GM12864 (cell line): ENCODE measurements at places on chromosomes 12 and 14.

DNA sequence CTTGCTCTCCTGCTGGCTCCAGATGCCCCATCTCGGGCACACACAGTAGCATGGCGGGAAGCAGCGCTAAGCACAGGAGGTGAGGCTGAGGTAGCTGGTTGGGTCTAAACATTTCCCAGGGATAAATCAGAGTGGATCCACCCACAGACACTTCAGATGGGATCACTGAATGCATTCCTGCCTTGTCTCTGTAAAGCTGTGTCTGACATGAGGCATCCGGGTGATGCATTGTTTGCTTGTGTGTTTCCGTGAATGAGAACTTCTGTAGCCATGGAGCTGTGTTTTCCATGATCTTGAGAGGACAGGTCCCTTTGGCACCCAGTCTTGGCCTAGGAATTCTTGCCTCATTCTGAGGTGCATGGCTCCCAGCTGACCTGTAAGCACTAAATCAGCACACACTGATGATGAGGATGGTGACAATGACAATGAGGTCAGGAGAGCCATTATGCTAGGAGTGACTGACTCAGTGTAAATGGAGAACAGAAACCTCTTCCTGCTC is 6.7 kb upstream of the KRT75 start:
- DNase-seq = no peak

- no peak for DNase-seq
Measured at GRCh38 chr12:18145924-18146323, 55.9 kb upstream of the RERGL start.

GRCh38 chr12:12979126-12979525 is 20.9 kb downstream of the HEBP1 start:
- no peak for DNase-seq

- DNase-seq = no peak
Measured at GRCh38 chr14:105060751-105061427, 4.3 kb downstream of the GPR132 start.

GRCh38 chr12:63318933-63319332 is 167.9 kb upstream of the AVPR1A start:
- DNase-seq = no peak

GRCh38 chr12:125944446-125944845 is 879.2 kb downstream of the AACS start:
- no peak for DNase-seq

DNA sequence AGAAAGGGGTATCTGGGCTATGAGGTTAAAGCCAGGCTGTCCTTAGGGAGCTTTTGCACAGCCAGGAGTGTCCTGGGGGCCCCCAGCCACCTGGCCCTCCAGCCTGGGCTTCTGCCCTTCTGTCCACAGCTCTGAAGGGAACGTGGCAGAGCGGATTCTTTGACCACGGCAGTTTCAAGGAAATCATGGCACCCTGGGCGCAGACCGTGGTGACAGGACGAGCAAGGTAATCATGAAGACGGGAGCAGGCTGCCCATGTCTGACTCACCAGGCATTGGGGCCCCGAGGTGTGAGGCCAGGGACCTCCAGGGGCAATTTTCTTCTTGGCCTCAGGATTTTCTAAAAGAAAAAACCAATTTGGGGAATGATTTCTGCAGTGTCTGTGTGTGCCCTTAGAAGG is 53.1 kb downstream of the FOXN4 start:
- no peak for DNase-seq

DNA sequence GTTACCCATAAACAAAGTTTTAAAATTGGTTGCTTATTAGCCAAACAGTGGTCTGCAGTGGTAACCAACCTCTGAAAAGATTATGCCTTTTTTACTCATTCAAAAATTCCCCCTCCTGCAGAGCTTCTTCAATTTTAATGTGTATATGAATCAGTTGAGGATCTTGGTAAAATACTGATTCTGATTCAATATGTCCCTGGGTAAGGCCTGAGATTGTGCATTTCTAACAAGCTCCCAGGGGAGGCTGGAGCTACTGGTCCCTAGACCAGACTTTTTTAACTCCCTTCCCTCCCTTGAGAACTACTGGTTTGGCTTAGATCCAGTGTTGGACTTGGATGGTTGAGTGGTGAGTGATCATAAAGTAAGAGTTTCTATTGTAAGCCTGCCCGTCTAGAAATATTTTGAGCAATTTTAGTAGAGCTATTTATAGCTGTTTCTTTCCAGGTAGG is 90.2 kb downstream of the FUT8 start:
- DNase-seq = no peak

DNA sequence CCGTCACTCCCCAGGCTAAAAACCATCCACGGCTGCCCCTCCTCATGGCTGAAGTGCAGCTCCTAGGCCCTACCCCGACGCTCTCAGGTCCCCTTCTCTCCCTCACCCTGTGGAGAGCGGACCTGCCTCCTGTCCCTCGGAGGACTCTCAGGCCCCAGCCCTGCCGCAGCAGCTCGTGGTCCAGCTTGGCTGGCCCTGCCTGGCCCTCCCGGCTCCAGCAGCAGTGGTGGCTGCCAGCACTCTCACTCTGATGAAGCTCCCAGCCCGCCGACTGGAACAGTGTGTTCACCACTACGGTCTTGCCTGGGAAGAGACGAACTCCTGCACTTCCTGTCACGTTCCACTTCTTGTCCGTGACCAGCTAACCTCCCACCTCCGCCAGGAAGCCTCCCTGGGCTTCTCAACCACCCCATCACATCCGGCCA is 11.1 kb downstream of the BAG5 start:
- DNase-seq = no peak

DNA sequence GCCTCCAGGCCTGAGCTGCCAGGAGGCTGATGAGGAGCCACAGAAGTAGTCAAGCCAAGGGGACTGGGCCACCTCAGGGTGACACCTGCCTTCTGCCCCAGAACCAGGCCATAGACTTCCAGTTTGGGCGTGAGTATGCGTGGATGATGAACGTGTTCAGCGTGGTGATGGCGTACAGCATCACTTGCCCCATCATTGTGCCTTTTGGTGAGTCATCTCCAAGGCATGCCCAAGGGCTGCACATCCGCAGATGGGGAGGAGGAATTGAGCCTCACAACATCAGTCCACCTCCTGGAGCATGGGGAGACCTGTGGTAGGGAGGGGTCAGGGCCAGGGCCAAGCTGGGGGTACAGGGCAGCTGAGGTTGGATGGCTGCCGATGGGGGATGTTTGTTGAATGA is 22.3 kb downstream of the NGB start:
- DNase-seq = no peak

DNA sequence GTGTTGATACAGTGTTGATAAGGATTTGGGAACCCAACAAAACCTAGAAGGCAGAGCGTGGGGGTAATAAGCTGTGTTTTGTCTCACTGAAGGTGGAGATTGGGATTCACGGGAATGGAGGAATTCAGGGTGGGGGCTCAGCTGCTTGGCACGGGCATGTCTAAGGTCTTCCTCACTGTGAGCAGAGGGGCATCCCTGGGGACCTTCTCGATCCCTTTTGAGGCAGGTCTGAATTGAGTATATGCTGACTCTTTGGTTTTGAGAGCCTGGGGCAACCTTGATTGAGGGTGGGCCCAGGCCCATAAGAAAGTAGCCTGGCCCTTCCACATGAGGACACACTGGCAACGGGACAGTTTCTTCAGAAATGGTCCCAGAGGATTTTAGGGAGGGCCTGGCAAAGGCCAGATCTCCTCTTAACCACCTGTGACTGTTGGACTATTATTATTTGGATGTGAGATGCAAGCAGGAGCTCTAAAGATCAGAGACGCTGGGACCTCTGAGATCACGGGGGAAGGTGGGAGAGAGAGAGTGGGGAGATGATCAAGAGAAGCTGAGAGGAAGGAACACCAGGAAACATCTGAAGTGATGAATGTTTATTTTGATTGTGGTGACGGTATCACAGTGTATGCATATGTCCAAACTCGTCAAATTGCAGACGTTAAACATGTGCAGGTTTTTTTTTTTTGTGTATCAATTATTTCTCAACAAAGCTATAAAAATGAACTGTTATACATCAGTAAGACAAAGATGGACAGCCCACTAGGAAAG is 48.4 kb downstream of the SMIM41 start:
- no peak for DNase-seq

DNA sequence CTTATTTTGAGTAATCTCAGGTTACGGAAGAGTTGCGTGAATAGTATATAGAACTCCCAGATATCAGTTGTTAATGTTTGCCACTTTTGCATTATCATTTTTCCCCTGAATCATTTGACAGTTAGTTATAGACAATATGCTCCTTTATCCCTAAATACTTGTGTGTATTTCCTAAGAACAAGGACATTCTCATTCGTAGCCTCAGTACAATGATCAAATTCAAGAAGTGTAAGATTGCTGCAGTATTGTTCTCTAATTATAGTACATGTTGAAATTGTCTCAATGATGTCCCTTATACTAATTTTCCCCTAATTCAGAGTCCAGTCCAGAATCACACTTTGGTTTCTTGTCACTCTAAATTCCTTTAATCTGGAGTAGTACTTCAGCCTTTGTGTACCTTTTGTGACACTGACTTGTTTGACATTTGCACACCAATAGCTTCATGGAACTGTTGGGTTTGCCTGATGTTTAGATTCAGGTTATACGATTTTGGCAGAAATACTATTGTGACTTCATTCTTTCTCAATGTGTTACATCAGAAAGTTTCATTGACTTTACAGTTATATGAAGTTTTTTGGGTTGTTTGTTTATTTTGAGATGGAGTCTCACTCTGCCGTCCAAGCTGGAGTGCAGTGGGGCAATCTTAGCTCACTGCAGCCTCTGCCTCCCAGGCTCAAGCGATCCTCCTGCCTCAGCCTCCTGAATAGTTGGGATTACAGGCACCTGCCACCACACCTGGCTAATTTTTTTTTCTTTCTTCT is 13.1 kb downstream of the DYNC1H1 start:
- no peak for DNase-seq

- no peak for DNase-seq
Measured at GRCh38 chr12:51975196-51975595, 23.7 kb downstream of the ACVR1B start.

DNA sequence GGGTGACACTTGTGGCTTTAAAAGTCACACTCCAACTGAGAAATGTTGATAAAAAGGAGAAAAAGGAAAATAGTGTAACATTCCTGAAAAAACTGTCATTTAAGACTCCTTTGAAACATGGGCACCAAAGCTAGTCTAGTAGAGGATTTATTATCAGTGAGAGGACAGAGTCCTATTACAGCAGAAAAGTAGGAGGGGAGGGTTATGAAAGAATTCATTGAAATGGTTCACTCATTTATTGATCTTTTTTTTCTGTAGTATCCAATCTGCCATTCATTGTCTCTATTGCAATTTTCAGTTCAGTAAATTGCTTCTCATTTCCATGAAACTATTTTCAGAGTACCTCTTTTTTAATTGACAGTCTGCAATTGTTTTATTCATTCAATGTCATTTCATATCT is 25.4 kb downstream of the PPM1A start:
- DNase-seq = no peak

DNA sequence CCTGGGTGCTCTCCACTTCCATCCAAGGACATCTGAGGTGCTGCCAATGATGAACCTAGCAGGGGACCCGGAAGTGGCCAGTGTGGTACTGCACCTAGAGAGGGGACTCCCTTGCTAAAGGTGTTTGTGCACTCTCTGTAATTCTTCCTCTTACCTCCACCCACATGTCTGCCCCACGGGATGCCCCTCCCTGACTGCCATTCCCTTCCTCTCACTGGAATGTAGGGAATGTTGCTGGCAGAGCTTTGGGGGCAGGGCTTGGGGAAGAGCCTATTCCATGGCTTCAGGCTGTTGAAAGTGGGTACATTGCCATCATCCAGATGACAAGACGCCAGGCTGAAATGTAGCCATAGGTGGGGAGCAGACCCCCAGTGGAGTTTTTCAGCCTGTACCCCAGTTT is 153.2 kb downstream of the SMOC1 start:
- no peak for DNase-seq

DNA sequence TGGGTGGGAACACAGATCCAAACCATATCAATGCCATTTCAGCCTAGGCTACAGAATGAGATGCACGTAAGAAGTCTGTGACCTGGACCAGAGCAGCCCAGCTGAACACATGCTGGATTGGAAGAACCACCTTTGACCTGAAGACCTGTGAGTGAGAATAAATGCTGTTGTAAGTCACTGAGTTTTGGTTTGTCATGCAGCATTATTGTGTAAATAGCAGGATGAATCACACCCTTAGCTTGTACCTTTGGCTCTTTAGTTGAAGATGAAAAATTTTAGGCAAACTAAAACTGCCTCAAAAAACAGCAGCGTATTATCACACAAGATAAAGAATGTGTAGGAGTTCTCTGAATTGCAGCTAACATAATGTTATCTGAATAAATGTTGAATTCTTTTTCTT is 199.4 kb upstream of the LRIG3 start:
- DNase-seq = no peak

DNA sequence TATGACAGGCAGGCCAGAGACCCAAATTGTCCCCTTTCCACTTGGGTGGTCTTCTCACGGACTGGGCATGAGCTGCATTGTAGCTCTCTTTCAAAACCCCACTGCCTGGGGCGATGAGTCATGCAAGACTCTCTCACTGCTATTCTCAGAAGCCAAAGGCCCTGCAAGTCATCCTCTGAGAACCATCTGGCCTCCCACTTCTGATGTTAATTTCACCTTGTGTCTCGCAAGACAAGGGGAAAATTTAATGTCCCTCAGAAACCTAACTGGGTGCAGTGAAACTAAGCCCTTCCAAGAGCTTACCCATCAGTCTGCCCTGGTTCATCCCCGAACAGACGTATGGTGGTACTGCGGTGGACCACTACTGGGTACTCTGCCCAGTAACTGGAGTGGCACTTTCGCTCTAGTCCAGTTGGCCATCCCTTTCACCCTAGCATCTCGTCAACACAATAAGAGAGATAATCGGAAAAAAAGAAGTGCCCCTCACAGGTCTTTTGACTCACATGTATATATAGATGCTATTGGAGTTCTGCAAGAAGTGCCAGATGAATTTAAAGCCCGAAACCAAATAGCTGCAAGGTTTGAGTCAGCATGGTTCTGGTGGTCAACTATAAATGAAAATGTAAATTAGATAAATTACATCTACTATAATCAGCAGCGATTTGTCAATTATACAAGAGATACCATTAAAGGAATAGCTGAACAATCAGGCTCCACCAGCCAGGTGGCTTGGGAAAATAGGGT is 31.3 kb upstream of the LALBA start:
- DNase-seq = peak; percentile 43

- DNase-seq = no peak
Measured at GRCh38 chr12:29346769-29347421, 34.1 kb downstream of the ERGIC2 start.

GRCh38 chr12:15863372-15863771 is 18.8 kb upstream of the STRAP start:
- DNase-seq = no peak

DNA sequence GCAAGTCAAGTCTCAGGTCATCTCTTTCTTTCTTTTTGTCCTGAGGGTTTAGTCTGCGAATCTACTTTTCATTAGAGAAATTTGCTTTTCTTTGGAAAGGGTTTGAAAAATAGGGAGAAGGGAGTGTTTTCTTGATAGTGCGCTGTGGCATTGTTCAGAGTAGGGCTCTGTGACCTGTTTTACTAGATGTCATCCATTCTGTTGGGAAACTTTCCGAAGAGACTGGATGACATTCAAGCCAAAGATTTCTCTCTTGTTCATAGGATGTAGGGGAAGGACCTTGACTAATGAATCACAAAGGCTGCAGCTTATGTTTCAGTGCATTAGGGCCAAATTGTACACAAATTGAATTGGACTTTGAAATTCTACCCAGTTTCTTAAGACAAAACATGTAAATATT is 14.7 kb downstream of the DLST start:
- no peak for DNase-seq
